ENCODE measurements at places on chromosomes 7 and 10. TPM values are rescaled to one million over a fixed set of nuclear protein-coding genes. Genes with fewer than 3 reads are reported as not detected.

Gene DDIT4
- polyA plus RNA-seq, result 45.2 TPM

Gene HDAC9
- 11.7 TPM for polyA plus RNA-seq

Gene TMEM236
- 0.19 TPM for polyA plus RNA-seq

Gene HTR5A
- polyA plus RNA-seq, result not detected

Gene AKR1C8
- polyA plus RNA-seq, result 0.31 TPM

Gene CASP2
- 45.6 TPM for polyA plus RNA-seq

Gene TMEM196
- polyA plus RNA-seq, result not detected

Gene C10orf88
- polyA plus RNA-seq, result 20.4 TPM

DNA sequence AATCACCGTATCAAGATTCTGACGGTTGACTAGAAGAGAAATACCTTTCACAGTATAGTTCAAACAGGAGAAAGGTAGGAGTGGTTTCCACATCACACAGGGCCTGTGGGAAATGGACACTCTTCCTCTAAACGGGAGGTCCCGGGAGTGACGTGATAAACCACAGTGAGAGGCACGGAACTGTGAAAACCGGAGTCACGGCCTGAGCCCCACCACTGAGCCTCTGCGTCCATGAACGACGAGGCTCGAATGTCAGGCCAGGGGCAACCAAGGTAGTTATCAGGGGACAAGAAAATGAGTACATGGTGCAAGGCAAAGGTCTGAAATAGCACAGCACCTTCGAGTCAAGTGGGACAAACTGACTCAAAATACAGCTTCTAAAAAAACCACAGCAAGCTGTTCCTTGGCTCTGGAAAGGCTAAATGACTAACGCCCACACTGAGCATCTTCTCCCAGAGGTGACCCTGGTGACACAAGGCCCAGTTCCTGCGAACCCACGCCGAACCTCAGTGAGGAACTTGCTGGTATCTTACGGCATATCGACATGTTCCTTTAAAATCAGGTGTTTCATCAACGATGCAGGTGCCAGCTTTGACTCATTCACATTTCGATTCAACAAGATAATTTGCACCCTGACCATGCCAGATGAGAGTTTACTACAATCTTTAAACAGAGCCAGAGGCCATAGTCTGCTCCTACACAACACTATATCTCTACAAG is 99.3 kb downstream of the DIP2C start:
- DNase-seq, result no peak

DNA sequence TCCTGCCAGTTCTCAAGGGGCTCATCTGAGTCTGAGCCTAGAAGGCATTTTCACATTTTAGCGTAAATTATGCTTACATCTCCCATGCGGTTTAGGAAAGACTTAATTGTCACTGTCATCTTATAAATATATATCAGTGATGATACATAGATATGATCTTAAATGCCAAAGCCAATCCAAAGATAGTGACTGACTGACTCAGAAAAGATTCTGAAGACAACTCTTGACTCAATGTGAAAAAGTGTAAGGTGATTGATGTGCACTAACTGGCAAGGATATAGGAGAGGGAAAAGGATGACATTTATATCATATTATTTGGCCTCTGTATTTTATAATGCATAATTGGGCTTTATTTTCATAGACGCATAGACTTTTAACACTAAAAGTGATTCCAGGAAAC is 84.9 kb upstream of the LRRN3 start:
- DNase-seq, result no peak

GRCh38 chr7:91034459-91035368 is 229.5 kb upstream of the FZD1 start:
- no peak for DNase-seq

DNA sequence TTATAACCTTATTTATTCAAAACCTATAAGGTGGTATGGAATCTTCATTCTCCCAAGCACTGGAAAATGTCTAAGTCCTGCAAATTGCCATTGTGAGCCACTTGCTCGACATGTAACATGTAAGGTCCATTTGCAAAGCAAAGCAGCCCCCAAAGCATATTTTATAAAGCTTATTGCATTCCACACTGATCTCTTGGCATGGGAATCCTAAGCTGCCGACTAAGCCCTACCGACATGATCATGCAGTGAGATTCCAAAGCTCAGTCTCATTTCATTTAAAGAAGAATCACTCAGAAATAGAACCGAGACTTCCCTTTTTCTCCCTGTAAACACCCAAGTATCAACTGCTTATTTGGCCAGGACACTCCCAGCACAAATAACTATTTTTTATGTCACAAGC is 333.4 kb upstream of the MYO3A start:
- no peak for DNase-seq

- no peak for DNase-seq
Measured at GRCh38 chr7:12257582-12257981, 46.5 kb downstream of the TMEM106B start.

GRCh38 chr10:103724771-103725170 is 130.6 kb downstream of the SH3PXD2A start:
- no peak for DNase-seq

- no peak for DNase-seq
Measured at GRCh38 chr10:37222046-37222445, 96.6 kb downstream of the ANKRD30A start.
